ENCODE measurements at places on chromosomes 2 and 18. TPM values are rescaled to one million over a fixed set of nuclear protein-coding genes. Genes with fewer than 3 reads are reported as not detected.

GRCh38 chr2:20061940-20062339 lies 10.5 kb upstream of the LAPTM4A start:
- no peak for DNase-seq

DNA sequence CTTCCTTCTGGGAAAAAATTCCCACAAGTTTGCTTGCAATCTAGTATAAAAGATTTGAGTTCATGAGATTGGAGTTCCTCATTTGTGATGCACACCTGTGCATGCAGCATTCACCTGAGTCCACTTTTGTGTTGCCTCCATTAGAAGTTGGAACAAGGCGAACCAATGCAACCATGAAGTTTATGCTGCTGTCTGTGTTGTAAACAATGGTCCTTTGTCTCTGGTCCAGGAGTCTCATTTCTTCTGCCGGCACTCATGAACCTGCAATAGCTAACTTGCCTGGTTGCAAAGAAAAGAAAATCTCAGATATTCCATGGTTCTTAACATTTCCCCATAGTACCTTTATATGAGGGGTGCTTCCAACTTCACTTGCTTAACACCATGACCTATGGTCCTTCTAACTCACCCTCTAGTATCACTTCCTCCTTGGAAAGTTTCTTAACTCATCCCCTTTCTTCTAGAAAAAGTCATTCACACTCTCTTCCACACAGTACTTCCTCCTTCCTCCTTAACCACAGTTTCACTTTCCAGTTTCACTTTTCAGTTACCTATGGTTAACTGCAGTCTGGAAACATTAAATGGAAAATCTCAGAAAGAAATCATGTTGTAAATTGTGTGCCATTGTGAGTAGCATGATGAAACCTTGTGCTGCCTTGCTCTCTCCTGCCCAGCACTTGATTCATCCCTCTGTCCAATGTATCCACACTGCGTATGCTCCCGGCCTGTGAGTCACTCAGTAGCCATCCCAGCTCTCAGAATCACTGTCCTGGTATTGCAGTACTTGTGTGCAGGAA lies 128.8 kb upstream of the TRIB2 start:
- DNase-seq = no peak

The SRD5A2 gene
- not detected for total RNA-seq

DNA sequence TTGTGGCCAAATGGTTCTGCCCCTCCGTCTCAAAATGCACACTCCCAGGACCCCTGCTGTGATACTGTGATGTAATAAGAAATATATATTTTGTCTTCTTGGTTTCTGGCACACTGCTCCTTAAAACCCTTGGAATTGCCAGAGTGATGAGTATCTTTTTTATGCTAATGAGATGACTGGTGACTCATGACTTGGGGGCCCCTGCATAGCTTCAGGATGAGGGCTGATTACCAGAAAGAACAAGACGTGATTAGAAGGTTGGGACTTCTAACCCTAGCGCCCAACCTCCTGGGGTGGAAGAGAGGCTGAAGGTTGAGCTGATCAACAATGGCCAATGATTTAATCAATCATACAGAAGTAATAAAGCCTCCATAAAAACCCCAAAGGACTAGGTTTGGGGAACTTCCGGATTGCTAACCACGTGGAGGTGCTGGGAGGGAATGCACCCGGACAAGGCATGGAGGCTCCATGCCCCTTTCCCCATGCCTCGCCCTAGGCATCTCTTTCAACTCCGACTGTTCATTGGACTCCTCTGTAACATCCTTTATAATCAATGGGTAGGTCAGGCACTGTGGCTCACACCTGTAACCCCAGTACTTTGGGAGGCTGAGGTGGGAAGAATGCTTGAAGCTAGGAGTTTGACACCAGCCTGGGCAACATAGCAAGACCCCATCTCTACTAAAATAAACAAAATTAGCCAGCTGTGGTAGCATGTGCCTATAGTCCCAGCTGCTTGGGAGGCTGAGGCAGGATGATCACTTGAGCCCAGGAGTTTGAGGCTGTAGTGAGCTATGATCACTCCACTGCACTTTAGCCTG lies 89.1 kb downstream of the HS1BP3 start:
- DNase-seq = no peak

DNA sequence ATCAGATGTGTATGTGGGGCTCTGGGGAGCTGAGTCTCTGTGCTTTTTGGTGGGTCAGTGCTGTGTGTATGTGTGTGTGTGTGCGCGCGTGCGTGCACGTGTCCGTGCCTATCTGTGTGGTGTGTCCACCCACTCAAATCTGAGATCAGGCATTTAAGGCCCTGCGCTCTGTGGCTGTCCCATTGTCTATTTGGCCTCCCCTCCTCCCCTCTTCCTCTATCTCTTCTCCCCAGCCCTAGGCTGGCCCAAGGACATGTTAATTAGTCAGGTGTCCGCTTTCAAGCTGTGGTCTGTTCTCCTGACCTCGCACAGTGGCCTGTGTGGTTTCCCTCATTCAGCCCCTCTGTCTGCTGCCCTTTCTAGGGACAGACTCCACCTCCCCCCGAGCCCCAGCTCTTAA lies 136.4 kb downstream of the DYSF start:
- DNase-seq = no peak

- DNase-seq = no peak
These were observed 261.2 kb downstream of the TXNL1 start for GRCh38 chr18:56377231-56377630.

DNA sequence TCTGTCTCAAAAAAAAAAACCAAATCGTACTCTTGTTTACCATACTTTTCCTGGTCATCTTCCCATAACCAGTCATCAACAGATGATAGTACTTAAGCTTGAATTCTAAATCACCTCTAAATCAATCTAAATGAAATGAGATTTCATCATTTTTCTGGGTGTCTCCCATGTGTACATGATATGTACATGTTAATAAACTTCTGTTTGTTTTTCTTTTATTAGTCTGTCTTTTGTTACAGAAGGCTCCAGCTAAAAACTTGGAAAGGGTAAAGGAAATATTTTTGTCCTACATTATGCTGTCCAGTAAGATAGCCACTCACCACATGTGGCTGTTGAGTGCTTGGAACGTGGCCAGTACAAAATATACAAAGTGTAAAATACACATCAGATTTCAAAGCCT lies 78.7 kb upstream of the MSH6 start:
- DNase-seq = no peak

DNA sequence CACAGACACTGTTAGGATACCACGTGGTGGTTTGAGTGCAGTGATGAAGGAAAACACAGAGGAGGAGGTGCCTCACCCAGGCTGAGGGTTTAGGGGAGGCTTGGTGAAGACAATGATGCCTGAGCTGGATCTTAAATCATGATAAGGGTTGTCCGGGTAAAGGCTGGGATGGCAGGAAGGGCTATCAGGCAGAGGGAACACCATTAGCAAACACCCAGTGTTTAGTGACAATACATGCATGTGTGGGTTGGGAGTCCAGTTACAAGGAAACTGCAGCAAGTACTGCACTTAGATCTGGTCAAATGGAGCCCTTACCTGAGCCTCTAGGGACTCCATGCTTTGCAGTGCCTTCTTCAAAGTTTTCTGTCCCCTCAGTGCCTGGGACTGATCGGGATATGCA lies 79.8 kb upstream of the MBOAT2 start:
- no peak for DNase-seq

The CLEC4F gene
- total RNA-seq = not detected

GRCh38 chr18:79947054-79947755 lies 4.2 kb downstream of the SLC66A2 start:
- peak; percentile 53 for DNase-seq

- DNase-seq = peak; percentile 37
These were observed 48.4 kb upstream of the HAAO start for GRCh38 chr2:42840760-42841159.

DNA sequence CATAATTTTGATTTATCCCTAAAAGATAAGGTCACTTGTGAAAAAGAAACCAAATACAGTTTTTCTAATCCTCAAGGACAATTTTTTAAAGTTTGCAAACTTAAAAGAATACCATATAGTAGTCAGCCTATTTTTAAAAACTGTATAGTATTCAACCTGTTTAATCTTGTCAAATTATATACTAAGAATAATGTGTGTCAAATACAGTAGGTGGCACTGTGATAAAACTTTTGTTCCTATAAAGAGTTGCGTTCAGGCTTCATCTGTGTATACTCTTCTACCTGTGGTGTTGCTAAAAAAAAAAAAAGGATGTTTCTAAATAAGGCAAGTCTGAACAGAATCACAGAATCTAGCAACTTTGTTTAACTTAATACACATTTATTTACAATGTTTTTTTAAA lies 68.6 kb downstream of the CCDC138 start:
- DNase-seq = no peak

DNA sequence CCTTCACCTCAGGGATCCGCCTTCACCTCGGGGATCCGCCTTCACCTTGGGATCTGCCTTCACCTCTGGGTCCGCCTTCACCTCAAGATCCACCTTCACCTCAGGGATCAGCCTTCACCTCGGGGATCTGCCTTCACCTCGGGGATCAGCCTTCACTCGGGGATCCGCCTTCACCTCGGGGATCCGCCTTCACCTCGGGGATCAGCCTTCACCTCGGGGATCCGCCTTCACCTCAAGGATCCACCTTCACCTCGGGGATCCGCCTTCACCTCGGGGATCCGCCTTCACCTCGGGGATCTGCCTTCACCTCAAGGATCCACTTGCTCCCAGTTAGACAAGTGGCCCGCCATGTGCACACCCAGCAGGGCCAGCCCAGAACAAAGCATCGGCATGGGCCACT lies 7.3 kb downstream of the KIF1A start:
- DNase-seq = peak; percentile 66

The CXCR2 gene
- not detected for total RNA-seq

The GALNT5 gene
- 1.7 TPM for total RNA-seq

DNA sequence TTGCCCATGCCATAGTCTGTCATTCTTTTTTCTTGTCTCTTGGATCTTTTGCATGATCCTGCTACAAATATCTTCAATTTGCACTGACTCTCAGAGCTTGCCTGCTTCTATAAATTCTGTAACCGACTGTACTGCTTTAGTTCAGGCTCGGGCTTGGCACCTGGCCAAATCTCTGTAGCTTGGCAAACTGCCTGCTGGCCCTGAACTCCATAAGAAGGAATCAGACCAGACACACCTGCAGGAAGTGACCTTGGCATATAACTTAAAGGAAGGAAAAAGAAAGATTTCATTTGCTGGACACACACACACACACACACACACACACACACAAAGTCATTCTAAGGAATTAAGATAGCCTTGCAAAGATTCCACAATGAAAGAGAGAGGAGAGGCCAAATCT lies 291.2 kb upstream of the DDX18 start:
- DNase-seq = peak; percentile 83

The PSD4 gene
- 38.8 TPM for total RNA-seq

DNA sequence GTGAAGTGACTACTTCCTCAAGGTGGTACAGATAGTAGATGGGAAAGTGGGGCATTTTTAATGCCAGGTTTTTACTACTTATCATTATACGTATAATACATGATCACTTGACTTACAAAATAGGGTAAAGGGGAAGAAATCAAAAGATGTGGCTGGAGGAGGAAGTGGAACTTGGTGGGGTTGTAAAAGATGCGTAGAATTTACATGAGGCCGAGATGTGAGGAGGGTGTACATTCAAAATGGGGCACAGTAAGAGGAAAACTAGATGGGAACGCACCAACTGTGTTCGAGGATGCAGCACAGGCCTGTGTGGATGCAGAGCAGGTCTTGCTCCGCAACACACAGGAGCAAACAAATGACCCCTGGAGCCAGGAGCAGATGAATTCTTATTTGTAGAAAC lies 403.3 kb downstream of the TXNL1 start:
- no peak for DNase-seq

DNA sequence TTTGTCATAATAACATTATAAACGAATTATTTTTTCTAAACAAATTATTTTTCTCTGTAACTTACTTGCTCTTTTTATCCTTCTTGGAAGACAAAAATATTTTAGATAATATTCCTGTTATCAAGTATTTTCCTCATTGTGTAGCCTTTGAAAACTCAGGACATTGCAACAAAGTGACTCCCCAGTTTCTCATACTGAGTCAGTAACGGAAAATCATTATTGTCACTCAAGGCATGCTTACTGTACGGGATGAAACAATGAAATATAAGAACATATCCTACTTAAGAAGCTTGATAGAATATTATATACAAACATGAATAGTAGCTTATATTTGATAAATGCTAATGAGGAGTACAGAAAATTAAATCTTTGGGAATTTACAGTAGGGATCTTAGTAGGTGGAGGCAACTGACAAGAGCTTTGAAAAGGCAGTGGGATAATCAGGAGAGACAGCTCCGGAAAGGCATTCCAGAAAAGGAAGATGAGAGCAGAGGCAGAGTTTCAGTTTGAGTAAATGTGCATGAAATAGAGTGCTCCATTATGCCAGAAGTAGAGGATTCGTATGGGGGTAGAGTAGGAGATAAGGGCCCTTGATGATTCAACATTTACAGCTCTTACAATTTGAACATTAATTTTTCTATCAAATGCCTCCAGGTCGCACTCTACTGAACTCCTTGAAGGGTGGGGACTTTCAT lies 14.0 kb upstream of the YES1 start:
- no peak for DNase-seq

GRCh38 chr18:79695269-79695668 lies 15.7 kb downstream of the CTDP1 start:
- no peak for DNase-seq

DNA sequence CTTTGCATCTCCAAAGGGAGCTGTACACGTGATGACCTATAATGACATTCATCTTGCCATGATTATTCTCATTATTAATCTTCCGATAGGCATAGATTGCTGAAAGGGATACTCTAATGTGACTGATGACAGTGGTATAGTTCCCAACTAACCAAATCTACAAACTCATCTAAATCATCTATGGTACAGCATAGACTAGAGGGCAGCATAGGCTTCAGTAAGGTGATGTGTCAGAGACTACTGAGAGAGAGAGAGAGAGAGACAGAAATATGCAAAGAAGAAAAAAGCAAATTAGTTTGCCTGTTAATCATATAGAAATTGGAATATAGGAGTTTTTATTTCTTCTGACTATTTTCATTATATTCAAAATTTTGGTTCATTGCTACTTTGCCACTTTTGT lies 89.3 kb downstream of the CSRNP3 start:
- DNase-seq = no peak

DNA sequence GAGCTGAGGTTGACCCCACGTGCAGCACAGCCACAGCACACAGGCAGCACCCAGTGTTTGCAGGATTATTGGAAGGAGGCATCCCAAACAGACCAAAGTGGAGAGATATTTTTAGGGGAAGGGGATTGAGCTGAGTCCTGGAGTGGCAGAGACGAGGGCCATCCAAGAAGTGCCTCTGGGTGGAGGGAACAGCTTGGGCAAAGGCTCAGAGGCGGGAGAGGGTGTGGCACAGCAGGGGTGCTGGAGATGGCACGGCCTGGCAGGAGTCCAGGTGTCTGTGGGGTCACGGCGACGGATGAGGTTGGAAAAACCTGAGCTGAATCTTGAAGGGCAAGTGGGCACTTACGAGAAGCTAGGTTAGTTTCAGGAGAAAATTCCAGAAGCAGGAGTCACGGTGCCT lies 60.6 kb downstream of the INHBB start:
- DNase-seq = no peak

GRCh38 chr2:29834624-29835023 lies 86.8 kb downstream of the ALK start:
- DNase-seq = no peak

- DNase-seq = no peak
These were observed 98.3 kb downstream of the KLF7 start for GRCh38 chr2:207067473-207067872.

GRCh38 chr2:162821176-162821575 lies 17.4 kb downstream of the KCNH7 start:
- no peak for DNase-seq

All from type B pancreatic cell (in vitro differentiated cells).